Psoas muscle (tissue), 8 donors: ENCODE measurements at places on chromosomes 7 and 10. TPM values are rescaled to one million over a fixed set of nuclear protein-coding genes. Genes with fewer than 3 reads are reported as not detected.

GLRX3 gene
- polyA plus RNA-seq: 97.4 TPM

DNA2 gene
- polyA plus RNA-seq: 1.5 TPM

ADAM12 gene
- 0.01 TPM for polyA plus RNA-seq

HOXA5 gene
- 2.6 TPM for polyA plus RNA-seq

WDR86 gene
- polyA plus RNA-seq: 0.03 TPM

CLRN3 gene
- not detected for polyA plus RNA-seq

ABCC2 gene
- polyA plus RNA-seq: 0.23 TPM

SMC3 gene
- polyA plus RNA-seq: 15.3 TPM

WNT16 gene
- not detected for polyA plus RNA-seq

ZNF365 gene
- 0.19 TPM for polyA plus RNA-seq

RPA3 gene
- polyA plus RNA-seq: 13.3 TPM

CLDN12 gene
- 28.1 TPM for polyA plus RNA-seq

CLDN15 gene
- 1.9 TPM for polyA plus RNA-seq

TYW1 gene
- polyA plus RNA-seq: 10.4 TPM

FGFR2 gene
- polyA plus RNA-seq: 0.08 TPM

PFKP gene
- polyA plus RNA-seq: 33.1 TPM

SNCG gene
- polyA plus RNA-seq: 21.3 TPM

MBL2 gene
- not detected for polyA plus RNA-seq

FKBP6 gene
- polyA plus RNA-seq: not detected

CDHR1 gene
- not detected for polyA plus RNA-seq

STK31 gene
- polyA plus RNA-seq: not detected

ATP6V0A4 gene
- not detected for polyA plus RNA-seq

POMZP3 gene
- polyA plus RNA-seq: 3.7 TPM

EPHA1 gene
- polyA plus RNA-seq: 0.07 TPM

SPAM1 gene
- not detected for polyA plus RNA-seq

C10orf53 gene
- polyA plus RNA-seq: not detected

OR2A2 gene
- not detected for polyA plus RNA-seq

MALRD1 gene
- not detected for polyA plus RNA-seq

NEUROD6 gene
- polyA plus RNA-seq: not detected

ZNF467 gene
- polyA plus RNA-seq: 1.3 TPM

AUTS2 gene
- polyA plus RNA-seq: 6.0 TPM

FRAT1 gene
- 1.6 TPM for polyA plus RNA-seq

CALD1 gene
- 17.9 TPM for polyA plus RNA-seq

CLCN1 gene
- polyA plus RNA-seq: 5.5 TPM

ANXA8L1 gene
- polyA plus RNA-seq: not detected

CABCOCO1 gene
- polyA plus RNA-seq: 0.03 TPM

GBX1 gene
- 0.21 TPM for polyA plus RNA-seq

NODAL gene
- polyA plus RNA-seq: 0.10 TPM

CHRM2 gene
- polyA plus RNA-seq: not detected

PRKCQ gene
- polyA plus RNA-seq: 6.6 TPM
